ENCODE measurements at places on chromosomes 1 and 21. TPM values are rescaled to one million over a fixed set of nuclear protein-coding genes. Genes with fewer than 3 reads are reported as not detected.
A peak's percentile ranks its signal among the peaks of the same experiment; 100 is the strongest.

GRCh38 chr1:43711049-43711448 lies 3.7 kb downstream of the ST3GAL3 start:
- no peak for DNase-seq

Gene C4BPA
- polyA plus RNA-seq = 0.17 TPM

- no peak for DNase-seq
Measured at GRCh38 chr21:28833182-28833581, 159.5 kb downstream of the LTN1 start.

DNA sequence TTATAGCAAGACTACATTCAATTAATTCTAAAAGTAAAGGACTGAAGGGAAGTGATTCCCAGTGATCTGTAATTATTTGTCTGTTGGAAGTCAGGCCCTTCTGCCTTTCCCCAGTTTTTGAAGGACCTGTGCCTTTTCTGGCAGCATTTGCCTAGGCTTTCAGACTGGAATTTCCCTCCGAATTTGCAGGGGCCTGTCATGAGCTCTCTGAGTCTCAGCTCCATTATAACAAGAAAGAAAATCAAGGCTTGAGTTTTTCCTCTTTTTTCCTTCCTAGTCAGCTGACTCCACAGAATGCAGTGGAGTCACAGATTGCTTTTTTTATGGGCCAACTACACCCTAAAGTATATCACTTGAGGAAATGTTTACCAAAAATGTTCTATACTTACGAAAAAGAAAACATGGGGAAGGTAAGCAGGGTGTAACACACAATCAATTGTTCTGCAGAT lies 1.1 kb downstream of the NR5A2 start:
- no peak for DNase-seq

Gene CELA3A
- polyA plus RNA-seq = not detected

GRCh38 chr1:211735208-211736170 lies 60.1 kb upstream of the NEK2 start:
- DNase-seq = no peak

Gene IGSF3
- polyA plus RNA-seq = 24.8 TPM

DNA sequence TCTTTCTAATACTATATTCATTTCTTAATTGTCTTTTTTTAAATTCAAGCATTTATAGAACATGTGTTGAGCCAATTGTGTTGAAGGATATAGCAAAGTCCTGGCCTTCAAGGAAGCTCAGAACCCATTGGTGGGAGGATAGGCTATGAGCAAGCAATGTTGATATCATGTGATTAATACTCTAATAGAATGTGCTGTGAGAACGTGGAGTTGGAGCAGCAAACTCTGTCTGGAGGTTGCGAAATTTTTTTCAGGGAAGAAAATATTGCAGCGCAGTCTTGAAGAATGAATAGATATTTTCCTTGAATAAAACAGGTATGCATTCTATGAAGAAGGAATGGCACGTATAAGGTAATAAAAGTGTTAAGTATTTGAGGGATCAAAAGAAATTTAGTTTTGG lies 229.2 kb upstream of the KCNK2 start:
- no peak for DNase-seq

Gene CASQ2
- 825 TPM for polyA plus RNA-seq

DNA sequence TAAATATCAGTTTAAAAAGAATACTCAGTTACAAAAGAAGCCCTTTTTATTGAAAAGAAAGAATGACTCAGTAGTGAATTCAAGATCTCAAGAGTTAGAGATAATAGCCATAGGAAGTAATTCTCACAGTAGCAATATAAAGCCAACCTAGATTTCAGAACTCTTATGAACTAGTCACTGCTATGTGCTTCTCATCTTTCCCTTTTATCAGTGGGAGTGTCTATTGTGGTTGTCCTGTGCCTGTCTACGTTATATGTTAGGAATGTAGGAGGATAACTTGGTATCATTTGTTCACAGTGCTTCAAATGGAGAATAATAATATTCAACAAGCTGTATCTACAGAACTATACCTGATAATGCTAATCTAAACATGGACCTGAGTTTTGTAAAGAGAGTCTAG lies 73.1 kb upstream of the RGS21 start:
- DNase-seq = no peak

Gene AUNIP
- 0.92 TPM for polyA plus RNA-seq

- DNase-seq = no peak
Measured at GRCh38 chr1:8875216-8875861, 3.1 kb downstream of the ENO1 start.

GRCh38 chr1:47940779-47941178 lies 56.4 kb downstream of the TRABD2B start:
- DNase-seq = no peak

Gene IFI44L
- 1.7 TPM for polyA plus RNA-seq

DNA sequence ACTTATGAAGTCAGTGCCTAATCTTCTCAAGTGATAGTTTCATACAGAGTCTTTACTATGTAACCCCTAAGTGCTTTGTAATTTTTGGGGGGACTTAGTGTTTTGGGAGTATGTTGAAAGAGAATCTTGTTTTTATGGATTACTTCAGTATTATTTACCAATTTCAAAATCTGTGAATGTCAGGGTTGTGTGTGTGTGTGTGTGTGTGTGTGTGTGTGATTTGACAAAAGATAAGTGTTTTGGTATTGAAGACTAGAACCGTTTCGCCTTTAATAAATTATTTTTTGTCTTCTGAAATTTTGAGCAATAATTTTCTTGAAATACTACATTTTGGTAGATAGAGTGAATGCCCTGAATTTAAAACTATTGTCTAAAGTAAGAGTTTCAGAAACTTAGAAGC lies 5.8 kb downstream of the MAGI3 start:
- DNase-seq = no peak

GRCh38 chr1:161958425-161958824 lies 65.2 kb downstream of the OLFML2B start:
- no peak for DNase-seq

Gene GNL2
- polyA plus RNA-seq = 45.7 TPM

Gene CD52
- polyA plus RNA-seq = 2.2 TPM

DNA sequence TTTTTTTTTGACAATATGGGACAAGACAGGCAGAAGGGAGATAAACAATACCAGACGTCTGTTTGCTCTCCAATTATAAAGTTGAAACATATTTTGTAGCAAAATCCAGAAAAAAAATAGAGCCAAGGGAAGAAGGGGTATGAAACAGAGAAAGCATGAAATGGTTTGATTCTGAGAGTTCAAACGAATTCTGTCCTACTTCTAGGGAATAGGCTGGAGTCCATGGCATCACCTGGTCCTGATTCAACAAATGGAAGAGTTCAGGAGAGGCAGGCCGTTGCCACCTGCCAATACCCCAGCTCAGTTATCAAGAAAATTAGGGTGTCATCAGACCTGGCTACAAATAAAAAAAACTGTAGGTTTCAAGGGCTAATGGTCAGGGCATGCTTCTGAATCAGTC lies 71.8 kb downstream of the CLSTN1 start:
- DNase-seq = no peak

DNA sequence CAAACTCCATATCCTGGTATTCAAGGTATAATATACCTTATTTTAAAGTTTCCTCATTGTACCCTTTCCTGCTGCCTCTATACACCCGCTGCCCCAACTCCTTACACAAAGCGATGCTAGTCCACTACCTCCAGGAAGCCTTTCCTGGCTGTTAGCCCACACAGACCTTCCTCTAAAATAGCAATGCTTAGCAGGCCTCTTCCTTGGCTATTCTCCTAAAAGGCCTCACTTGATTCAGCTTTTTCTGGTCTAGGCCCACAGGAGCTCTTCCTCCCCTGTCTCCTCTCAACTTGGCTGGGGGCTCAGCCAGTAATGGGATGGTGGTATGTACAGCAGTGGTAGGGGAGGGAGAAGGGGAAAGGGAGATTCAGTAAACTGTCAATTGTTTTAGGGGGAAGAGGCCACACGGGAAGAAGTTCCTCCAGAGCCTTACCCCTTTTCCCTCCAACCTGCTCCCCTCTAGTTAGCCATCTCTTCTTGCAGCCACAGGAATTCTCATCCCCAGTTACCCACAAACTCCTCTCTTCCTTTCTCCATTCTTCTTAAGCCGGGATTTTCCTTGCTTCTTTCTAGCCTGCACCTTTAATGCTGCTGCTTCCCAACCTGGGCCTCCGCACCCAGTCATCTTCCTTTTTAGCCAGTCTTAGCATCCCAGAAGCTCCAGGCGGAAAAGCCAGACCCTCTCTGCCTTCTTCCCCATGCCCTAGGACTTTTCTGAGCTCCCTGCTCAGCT lies 2.6 kb downstream of the LRRC41 start:
- DNase-seq = peak; percentile 47

Gene GCSAML
- polyA plus RNA-seq = 0.15 TPM

DNA sequence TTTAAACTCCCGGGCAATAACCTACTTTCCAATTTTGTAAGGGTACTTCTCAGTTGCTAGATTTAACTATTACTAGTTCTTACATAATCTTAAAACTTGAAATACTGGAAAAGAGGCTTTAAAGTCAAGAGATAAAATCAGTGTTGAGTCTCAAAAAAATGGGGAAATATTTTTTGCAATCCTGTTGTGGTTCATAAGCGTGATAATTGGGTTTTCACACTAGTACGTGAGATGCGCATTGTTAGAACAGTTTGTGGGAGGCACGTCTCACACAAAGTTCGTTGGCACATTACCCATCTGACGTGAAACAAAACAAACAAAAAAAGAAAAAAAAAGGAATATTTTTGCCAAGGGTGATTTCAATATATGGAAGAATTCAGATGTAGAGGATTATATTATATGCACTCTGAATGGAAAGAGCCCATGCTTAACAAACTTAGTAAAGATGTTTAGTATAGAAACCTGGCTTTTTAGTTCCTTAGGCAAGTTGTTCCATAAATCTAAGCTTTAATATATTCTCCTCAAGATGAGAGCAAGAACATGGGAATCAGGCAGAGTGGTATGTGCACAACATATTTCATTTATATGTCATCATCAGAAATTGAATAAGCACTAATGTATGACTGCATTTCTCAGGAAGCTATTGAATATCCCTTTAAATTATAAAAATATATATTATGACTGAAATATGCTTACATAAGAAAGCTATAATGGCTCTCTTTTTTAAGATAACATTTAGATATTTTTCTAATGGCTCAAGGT lies 73.9 kb upstream of the TNFSF4 start:
- no peak for DNase-seq

Gene SLC37A1
- 2.5 TPM for polyA plus RNA-seq

DNA sequence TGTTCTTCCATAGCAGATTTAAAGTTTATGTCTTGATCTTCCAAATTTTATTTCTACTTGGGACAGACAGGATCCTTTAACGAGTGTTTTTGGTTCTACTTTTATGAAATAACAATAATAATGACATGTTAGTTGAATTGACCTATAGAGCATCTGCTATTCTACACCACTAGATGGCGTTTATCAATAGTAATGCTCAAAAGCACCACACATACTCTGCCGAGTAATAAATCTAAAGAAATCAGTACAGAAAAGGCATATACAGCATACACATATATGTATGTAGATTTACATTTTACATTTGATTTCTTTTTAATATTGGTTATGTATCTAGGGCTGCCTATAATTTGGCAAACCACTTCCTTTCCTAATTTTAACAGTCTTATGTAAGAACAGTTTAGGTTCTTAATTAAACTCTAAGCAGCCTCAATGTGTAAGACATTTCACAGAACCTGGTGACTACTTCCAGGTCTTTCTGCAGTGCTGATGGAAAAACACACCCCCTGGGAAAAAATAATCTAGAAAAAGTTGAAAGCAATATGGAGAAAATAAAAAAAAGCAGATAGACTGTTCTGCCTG lies 5.9 kb upstream of the SIPA1L2 start:
- no peak for DNase-seq

DNA sequence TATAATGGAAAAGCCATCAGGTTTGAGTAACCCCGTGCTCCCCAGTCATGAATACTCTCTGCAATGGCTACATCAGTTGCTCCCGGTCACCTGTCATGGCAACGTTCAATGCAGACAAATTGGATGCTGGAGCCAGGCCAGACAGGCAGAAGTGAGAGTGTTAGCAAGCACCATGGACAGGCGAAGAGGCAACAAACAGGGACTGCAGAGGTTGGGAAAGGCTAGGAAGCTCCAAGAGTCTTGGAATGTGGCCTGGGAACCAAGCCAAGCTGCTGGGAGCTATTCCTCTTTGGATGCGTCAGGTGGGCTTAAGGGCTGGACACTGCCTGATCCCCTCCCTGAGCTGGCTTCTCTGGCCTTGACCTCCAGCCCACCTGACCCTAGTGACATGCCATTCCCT lies 102.9 kb downstream of the ACTL8 start:
- no peak for DNase-seq

DNA sequence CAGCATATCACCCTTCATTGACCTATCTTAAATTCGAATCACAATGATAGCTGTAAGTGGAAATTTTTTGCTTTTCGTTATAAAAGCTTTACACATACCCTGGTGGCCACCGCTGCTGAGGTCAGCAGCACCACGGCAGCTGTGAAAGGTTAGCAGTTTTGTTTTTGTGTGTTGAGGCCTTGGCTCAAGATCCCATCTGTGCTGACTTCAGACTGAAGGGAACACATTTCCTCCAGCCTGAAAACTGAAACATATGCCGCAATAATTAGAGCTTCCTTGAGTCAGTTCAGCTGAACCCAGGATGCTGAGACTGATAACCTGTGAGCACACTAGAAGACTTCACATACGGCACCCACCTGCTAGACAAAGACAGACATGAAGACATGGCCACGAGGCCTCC lies 103.0 kb downstream of the SMYD3 start:
- peak; percentile 40 for DNase-seq

Gene PCSK9
- polyA plus RNA-seq = 9.1 TPM

DNA sequence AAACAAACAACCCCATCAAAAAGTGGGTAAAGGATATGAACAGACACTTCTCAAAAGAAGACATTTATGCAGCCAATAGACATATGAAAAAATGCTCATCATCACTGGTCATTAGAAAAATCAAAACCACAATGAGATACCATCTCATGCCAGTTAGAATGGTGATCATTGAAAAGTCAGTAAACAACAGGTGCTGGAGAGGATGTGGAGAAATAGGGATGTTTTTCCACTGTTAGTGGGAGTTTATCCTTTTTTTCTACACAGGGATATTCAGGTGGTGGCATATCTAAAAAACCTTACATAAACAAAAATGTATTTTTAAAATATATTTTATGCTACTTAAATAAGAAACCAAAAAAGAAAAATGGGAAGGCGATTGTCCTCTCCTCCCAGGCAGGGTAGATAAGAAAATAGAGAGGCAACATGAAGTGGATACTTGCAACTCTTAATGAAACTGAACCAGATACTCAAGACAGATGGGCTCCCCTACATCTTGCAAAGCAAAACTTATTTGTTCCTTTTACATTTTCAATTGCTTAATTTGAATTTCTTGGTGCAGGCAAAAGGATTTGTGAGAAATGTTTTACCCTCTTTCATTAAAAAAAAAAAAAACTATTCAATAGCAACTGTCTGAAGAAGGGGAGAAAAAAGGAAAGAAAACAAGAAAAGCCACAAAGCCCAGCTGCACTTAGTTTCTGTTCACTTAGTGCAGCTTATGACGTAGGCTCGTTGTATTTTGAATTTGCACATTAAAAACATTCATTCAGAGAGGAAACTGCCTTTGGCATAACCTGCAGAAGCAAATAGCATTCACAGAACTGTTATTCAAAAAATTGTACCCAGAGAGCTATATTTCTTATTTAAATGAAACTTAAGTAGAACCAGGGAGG lies 36.9 kb upstream of the RGS1 start:
- DNase-seq = peak; percentile 75

- DNase-seq = no peak
Measured at GRCh38 chr1:208254376-208254775, 10.2 kb upstream of the PLXNA2 start.

- DNase-seq = no peak
Measured at GRCh38 chr1:202564958-202565495, 145.2 kb downstream of the SYT2 start.

All from hindlimb muscle (tissue), 1 donor.